ENCODE measurements at places on chromosomes 13 and 19.

DNA sequence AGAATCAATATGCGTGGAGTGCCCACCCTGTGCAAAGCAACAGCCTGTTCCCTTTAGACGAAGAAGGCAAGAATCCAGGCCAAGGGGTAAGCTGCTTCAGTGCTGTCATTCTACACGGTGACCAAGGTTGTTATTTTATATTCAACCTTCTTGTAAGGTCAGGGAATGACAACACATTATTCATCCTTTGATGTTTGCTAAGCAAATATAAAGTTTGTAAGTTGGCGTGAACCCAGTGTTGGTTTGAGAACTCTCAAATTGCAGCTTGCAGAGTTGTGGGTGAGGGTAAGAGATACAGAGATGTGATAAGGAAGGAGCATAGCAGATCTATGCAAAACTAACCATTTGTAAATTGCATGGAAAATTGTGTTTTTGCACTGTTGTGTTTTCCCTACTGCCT, 436.7 kb downstream of the FGF9 start:
- H3K36me3 ChIP-seq, result no peaks in the 10 kb centered on the region
- no peak overlapping the region for H3K27ac ChIP-seq
- H3K4me1 ChIP-seq, result no peaks in the 10 kb centered on the region
- no peak overlapping the region for H3K4me3 ChIP-seq

DNA sequence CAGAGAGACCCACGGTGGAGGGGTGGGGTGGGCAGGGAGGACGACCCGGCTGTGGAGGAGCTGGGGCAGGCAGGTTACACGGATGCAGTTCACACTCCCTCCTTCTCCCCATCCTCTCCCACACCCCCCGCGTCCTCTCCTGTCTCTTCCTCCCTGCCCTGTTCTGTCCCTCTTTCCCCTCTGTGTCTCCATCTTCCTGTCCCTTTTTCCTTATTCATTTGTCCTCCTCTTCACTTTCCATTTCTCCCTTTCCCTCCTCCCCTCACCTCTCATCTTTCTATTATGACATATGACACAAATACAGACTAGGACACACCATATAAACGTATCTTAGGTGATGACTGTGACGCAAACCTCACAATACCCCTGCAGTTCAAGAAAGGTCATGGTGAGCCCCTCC, 96.6 kb downstream of the SCGB2B2 start:
- H3K27ac ChIP-seq, result no peak overlapping the region
- H3K27me3 ChIP-seq, result no peaks in the 10 kb centered on the region
- no peak overlapping the region for H3K4me3 ChIP-seq
- H3K4me1 ChIP-seq, result no peaks in the 10 kb centered on the region

DNA sequence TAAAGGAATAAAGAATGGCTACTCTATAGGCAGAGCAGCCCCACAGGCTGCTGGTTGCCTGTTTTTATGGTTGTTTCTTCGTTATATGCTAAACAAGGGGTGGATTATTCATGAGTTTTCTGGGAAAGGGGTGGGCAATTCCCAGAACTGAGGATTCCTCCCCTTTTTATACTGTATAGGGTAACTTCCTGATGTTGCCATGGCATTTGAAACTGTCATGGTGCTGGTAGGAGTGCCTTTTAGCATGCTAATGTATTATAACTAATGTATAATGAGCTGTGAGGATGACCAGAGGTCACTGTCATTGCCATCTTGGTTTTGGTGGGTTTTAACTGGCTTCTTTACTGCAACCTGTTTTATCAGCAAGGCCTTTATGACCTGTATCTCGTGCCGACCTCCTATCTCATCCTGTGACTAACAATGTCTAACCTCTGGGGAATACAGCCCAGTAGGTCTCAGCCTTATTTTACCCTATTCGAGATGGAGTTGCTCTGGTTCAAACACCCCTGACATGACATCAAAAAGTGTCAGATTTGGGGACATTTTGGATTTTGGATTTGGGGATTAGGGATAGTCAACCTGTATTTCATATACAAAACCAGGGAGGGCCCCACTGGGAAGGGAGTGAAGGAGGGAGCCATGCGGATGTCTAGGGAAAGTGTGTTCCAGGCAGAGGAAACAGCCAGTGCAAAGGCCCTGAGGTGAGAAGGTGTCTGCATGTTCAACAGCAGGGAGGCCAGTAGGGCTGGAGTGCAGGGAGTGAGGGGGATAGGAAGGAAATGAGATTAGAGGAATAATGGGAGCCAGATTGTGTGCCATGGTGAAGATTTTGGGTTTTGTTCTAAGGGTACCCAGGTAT, 10.9 kb downstream of the FXYD5 start:
- H3K27ac ChIP-seq, result peak overlapping the region; percentile 27
- no peak overlapping the region for H3K4me3 ChIP-seq
- no peak for DNase-seq
- no peaks in the 10 kb centered on the region for H3K27me3 ChIP-seq
- peaks cover 5% of the 10 kb centered on the region for H3K36me3 ChIP-seq
- peaks cover 19% of the 10 kb centered on the region for H3K4me1 ChIP-seq

- no peak for DNase-seq
- H3K4me1 ChIP-seq, result no peaks in the 10 kb centered on the region
- H3K4me3 ChIP-seq, result no peak overlapping the region
- no peak overlapping the region for H3K27ac ChIP-seq
- H3K27me3 ChIP-seq, result no peaks in the 10 kb centered on the region
Observed at GRCh38 chr13:44031555-44031954, 151.9 kb downstream of the LACC1 start.

DNA sequence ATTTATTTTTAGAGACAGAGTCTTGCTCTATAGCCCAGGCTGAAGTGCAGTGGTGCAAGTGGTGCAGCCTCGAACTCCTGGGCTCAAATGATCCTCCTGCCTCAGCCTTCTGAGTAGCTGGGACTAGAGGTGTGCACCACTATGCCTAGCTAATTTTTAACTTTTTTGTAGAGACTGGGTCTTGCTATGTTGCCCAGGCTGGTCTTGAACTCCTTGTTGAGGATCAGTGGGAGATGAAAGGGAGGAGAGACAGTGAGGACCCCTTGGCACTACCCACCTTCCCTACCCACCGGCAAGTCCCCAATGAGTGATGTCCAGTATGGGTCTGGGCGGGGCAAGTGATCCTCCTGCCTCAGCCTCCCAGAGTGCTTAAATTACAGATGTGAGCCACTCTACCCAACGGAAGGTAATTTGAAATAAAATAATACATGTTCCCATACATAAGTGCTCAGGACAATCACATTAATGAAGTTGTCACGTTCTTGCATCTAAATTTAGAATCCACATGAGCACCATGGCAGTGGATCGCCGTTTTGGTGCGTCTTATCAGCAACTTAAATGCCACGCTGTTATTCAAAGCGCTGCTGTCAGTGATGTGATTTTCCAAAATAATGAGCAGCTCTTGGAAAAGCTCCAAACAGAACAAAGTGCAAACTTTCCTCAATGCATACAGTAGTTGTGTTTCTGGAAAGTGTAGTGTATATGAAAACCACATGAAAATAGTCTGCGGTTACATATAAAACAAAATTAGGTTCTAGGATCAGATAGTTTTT, 5.9 kb upstream of the ARL11 start:
- H3K4me1 ChIP-seq, result no peaks in the 10 kb centered on the region
- H3K36me3 ChIP-seq, result no peaks in the 10 kb centered on the region
- no peak overlapping the region for H3K4me3 ChIP-seq
- no peaks in the 10 kb centered on the region for H3K27me3 ChIP-seq

DNA sequence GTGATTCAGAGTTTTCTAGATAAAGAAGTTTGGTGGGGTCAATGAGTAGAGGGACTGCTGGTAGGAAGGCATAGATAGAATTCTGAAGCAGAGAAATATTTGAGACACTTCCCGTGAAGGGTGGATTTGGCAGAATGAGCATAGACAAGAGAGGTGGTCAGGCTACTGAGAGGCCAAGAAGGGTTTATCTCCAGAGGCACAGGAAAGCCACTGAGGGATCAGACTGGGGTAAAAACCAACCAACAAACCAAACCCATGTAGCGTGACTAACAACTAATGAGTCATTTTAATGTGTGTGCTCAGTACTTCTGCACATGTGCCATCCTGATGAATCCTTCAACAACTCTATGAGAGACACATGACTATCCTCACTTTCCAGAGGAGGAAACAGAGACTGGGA, 60.0 kb upstream of the SERP2 start:
- no peak overlapping the region for H3K27ac ChIP-seq
- DNase-seq, result no peak
- no peak overlapping the region for H3K4me3 ChIP-seq
- no peaks in the 10 kb centered on the region for H3K27me3 ChIP-seq
- H3K4me1 ChIP-seq, result no peaks in the 10 kb centered on the region
- no peaks in the 10 kb centered on the region for H3K36me3 ChIP-seq

DNA sequence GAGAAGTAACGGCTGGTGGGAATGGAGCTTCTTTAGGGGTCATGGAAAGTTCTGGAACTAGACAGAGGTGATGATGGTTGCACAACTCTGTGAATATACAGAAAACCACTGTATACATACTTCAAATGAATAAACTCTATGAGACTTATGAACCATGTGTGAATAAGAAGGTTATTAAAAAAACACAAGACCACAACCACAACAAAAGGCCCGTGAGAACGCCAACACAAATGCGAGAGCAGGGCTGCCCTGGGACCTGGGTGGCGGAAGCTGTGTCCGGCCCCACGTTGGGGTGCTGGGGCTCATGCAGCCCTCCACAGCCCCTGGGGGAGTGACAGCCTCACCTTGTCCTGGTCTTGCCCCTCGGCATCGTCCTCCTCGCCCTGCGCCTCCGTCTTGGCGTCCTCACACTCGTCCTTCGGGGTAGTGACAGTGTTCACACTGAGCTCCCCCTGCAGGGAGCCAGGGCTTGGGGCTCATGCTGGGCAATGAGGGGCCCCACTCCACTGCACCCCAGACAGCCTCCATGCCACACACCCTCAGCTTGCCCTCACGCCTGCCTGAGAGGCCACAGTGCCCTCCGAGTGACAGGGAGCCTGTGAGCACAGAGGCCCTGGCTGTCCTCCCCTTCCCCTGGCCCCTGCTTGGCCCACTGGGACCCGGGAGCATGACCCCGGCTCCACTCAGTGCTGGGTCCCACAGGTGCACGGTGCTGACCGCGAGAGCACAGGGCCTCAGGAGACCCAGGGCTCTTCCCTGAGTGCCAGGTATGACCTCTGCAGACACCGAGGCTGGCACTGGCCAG, 16.0 kb downstream of the IZUMO4 start:
- peaks cover 91% of the 10 kb centered on the region for H3K36me3 ChIP-seq
- H3K4me3 ChIP-seq, result no peak overlapping the region

DNA sequence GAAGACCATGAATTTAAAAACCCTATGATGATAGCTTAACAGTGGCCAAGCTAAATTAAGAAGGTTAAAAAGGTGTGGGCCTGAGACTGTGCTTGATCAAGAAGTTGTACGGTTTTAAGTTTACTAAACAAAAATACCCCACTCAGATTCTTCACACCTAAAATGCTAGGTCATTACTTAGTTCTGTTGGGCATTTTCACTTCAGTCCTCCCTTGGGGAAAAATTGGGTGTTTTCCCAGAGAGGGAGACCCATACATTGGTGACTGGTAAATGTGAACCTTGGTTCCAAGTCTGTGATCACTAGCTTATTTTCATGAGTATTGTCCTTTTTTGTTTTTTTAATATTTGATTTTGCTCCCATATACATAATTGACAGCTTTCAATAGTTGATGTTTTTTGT, 44.4 kb downstream of the MTUS2 start:
- no peaks in the 10 kb centered on the region for H3K27me3 ChIP-seq
- DNase-seq, result no peak
- H3K27ac ChIP-seq, result no peak overlapping the region
- no peaks in the 10 kb centered on the region for H3K4me1 ChIP-seq
- no peaks in the 10 kb centered on the region for H3K36me3 ChIP-seq

DNA sequence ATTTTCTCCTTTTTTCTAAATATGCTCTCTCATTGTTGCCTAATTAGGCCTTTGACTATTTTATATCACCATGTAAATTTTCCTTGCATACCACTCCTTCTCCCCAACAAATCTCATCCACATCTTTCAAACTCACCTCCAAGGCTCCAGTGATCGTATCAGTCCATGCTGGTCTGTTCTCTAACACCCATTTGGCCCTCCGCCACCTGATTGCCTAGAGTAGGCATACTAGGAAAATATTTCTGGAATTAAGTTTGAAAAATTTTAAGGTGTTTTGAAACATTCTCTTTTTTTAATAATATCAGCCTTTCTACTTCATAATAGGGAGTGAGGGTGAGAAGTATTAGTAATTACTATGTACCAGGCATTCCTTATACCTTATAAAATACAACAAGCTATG, 473.9 kb downstream of the FGF9 start:
- no peak for DNase-seq
- H3K4me1 ChIP-seq, result no peaks in the 10 kb centered on the region

- no peak overlapping the region for H3K27ac ChIP-seq
- H3K4me3 ChIP-seq, result no peak overlapping the region
- H3K4me1 ChIP-seq, result peaks cover 25% of the 10 kb centered on the region
- H3K36me3 ChIP-seq, result no peaks in the 10 kb centered on the region
Observed at GRCh38 chr19:35871611-35872010, 3.2 kb downstream of the APLP1 start.

- no peak overlapping the region for H3K27ac ChIP-seq
- no peaks in the 10 kb centered on the region for H3K27me3 ChIP-seq
- no peak for DNase-seq
- H3K4me3 ChIP-seq, result no peak overlapping the region
- peaks cover 3% of the 10 kb centered on the region for H3K4me1 ChIP-seq
Observed at GRCh38 chr19:6571167-6571566, 19.8 kb downstream of the CD70 start.

DNA sequence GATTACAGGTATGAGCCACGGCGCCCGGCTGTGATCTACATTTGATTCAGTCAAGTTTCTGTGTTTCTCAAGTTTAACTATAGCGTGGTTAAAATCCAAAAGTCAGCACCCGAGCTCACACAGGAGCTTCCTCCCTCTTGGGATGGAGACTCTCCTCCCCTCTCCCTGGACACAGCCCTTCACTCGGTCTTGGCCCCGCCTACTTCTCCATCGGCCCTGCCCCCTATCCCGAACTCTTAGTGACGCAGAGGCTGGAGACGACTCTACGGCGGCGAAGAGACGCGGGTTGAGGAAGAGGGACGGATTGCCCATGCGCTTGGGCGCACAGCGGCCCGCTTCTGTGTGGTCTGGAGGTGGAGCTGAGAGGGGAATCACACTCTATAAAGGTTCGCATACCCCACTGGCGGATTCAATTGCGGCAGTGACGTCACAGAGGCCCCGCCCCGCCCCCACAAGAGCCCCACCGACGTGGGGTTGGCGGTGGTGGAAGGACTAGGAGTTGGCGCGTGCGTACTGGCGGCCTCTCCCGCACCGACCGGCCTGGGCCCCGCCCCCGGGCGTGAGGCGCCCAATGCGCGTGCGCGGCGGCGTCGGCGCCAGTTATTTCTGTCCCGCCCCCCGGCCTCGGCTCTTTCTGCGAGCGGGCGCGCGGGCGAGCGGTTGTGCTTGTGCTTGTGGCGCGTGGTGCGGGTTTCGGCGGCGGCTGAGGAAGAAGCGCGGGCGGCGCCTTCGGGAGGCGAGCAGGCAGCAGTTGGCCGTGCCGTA, at the start of gene TRIM28:
TRIM28 (plus strand) TSS at position 239 of the 765 bp plus-strand sequence. CDS start 694 bp downstream, outside the sequence.
- peaks cover 17% of the 10 kb centered on the region for H3K4me1 ChIP-seq
- H3K4me3 ChIP-seq, result peak within 1 kb of the TSS; percentile 67
- DNase-seq, result peak; percentile 100
- no peaks in the 10 kb centered on the region for H3K36me3 ChIP-seq
- H3K27ac ChIP-seq, result peak within 1 kb of the TSS; percentile 96

GRCh38 chr13:28657784-28658538, 969 bp upstream of the POMP start:
- no peaks in the 10 kb centered on the region for H3K27me3 ChIP-seq
- H3K4me1 ChIP-seq, result peaks cover 44% of the 10 kb centered on the region
- DNase-seq, result peak; percentile 64
- H3K27ac ChIP-seq, result peak overlapping the region; percentile 93
- peaks cover 21% of the 10 kb centered on the region for H3K36me3 ChIP-seq
- H3K4me3 ChIP-seq, result peak overlapping the region; percentile 83
